EH (cell line): ENCODE measurements at places on chromosomes 4 and X.

DNA sequence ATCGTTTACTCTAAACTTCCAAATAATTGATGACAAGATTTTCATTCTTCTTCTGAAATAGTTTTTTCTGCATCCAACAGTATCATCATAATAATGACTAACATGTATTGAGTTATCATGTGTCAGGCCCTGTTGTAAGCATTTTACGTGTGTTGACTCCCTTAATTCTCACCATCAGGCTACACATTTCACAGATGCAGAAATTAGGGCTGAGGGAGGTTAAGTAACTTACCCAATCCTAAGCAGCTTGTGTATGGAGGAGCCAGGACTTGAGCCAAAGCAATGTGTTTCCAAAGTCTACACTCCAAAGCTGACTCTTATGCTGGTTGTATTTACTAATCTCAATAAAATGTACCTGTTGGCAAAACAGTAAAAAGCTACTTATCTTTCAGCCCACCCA is 11.2 kb upstream of the KDR start:
- no peak for DNase-seq

GRCh38 chr4:174418640-174419212 is 103.6 kb downstream of the HPGD start:
- no peak for DNase-seq

DNA sequence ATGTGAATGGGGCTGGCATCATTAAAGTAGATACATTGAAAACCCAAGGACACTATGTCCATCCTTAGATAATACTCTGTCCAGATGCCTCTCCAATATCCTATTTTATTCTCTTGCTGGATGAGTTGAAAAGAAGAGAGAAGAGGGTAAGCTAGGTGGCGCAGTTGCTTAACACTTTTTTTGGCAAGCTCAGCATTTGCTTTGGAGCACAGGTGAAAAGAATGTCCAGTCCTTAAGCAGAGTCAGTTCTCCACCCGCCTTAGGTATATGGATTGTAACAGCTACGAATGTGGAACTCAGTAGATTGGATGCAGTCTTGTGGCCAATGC is 208.4 kb downstream of the NWD2 start:
- peak; percentile 36 for DNase-seq

- DNase-seq = no peak
These were observed 4.0 kb downstream of the DCLK2 start for GRCh38 chr4:150082241-150082640.

DNA sequence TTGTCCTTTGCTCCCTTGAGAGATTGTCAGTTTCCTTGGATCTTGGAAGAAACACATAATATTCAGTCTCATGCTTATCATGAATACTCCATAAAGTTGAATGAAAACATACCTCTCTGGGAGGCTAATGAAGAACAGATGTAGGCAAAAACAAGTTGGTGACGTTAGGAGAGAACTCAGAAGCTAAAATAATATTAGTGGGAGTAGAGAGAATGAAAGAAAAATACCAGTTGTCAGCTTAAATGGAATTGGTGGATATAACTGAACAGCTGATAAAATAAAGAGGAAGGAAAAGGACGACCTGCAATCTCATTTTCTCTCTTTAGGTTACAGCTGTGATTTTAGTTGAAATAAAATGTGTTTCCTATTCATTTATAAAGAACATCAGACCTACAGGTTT is 124.8 kb downstream of the SNCA start:
- peak; percentile 54 for DNase-seq

- peak; percentile 63 for DNase-seq
These were observed 138.6 kb downstream of the KLHL8 start for GRCh38 chr4:87081826-87082225.

- peak; percentile 86 for DNase-seq
These were observed 184.5 kb downstream of the ARHGAP10 start for GRCh38 chr4:147916351-147916750.

DNA sequence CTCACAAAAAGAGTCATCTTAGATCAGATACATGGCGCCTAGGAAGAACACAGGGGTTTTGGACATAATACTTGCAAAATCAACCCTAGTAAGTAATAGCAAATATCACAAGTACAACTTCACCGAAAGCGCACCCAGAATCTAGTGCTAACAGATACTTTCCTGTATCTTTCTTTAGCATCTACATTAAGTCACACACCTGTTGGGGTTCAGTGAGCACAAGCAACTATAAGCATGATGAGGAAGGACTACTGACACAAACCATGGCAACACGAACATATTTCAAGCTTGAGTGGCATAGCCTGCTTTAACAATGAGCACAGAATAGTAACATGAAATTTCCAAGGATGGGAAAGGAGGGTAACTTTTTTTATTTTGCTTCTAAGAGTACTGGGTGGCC is 116.1 kb downstream of the GPC3 start:
- no peak for DNase-seq

DNA sequence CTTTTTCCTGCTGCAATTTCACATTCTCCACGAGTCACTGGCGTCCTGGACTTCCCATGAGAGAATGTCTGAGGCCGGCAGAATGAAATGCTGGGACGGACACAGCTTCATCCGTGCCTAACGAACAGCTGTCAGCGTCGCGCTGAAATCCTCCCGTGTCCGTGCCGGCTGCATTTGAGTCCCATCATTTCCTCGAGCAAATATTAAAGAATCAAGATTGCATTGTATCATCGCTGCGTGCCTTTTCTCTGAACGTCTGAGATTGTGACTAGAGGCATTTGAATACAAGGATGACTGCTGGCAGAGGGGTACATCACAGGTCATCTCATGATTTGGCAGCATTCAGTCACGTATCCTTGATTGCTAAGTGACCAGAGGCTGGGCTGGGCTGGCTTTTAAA is 279.9 kb downstream of the ASMT start:
- DNase-seq = no peak
